Aorta (tissue), 5 donors: ENCODE measurements at places on chromosomes 11 and 22.
A peak's percentile ranks its signal among the peaks of the same experiment; 100 is the strongest.

DNA sequence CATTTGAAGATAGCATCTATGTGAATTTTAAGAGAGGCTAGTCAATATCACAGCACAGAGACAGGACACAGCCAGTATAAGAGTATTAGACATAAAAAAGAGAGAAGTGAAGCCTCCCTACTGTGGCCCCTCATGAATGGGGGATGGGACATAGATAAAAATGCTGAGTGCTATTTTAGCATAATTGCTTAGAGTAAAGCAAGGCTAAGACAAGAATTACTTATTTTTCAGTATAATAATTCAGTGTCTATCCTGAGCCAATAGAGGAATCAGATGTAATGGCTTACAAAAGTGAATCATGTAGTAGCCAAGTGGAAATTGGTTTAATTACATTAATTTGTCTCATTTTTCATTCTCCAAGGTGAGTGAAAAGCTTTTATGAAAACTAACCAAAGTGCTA, 419.5 kb downstream of the NELL1 start:
- DNase-seq: no peak

DNA sequence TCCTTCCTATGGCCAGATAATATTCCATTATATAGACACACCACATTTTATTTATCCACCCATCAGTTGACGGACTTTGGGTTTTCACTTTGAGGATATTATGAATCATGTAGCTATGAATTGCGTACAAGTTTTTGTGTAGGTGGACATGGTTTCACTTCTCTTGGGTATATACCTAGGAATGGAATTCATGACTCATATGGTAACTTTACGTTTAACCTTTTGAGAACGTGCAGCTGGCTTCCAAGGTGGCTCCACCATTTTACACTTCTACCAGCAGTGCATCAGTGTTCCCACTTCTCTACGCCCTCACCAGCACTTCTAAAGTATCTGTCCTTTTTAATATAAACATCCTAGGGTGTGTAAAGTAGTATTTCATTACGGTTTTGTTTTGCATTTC, 112.0 kb downstream of the PLEKHA7 start:
- no peak for DNase-seq

DNA sequence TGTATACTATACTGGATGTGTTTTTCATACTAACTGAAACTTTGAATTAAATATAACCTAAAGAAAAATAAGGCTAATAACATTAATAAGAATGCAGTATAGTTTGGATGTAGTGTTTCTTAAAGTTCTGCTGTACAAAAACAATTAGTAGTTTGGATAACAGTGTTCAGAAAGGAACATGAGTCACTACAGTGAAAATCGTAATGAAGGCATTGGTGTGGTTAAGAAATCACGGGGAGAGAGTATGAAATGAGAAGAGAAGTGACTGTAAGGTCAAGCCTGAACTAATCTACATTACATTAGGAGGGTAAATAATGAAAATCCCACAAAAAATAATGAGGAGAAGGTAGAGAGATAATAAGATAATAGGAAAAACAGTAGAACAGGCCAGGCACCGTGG, 726.6 kb upstream of the ARHGAP42 start:
- no peak for DNase-seq

- DNase-seq: no peak
Observed at GRCh38 chr22:42863349-42863961, 6.4 kb upstream of the ARFGAP3 start.

- DNase-seq: peak; percentile 89
Observed at GRCh38 chr11:121722431-121723245, 269.9 kb upstream of the SORL1-AS1 start.

DNA sequence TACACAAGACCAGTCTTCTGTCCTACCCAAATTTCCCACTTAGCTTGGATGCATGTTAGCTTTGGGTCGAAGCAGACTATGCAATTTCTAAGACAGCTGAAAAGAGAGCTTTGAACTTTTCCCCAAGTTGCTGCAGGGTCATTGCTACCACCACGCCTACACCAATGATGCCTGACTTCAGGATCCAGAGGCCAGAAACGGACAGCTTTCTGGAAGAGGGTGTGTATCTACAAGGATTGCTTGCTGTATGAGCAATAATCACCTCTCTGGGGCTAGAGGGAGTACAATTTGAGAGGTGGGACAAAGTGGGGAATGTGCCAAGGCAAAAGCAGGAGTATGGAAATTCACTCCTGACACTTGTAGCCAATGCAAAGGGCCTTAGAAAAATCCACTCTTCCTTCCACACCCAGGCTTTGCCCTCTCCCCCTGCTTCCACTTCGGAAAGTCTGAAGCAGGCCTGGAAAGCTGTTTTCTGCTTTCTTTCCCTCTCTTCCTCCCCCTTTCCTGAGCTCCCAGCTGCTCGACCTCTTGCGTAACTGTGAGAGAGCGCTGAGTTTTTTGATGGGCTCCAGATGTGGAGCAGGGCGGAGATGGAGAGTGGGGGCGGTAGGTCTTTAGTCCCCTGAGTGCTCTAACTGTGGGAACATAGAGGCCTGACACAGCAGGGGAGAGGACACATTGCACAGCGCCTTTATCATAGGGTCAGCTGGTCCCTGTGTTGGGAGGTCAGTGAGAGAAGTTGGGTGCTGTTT, 2.1 kb upstream of the PHLDB1 start:
- peak; percentile 82 for DNase-seq

DNA sequence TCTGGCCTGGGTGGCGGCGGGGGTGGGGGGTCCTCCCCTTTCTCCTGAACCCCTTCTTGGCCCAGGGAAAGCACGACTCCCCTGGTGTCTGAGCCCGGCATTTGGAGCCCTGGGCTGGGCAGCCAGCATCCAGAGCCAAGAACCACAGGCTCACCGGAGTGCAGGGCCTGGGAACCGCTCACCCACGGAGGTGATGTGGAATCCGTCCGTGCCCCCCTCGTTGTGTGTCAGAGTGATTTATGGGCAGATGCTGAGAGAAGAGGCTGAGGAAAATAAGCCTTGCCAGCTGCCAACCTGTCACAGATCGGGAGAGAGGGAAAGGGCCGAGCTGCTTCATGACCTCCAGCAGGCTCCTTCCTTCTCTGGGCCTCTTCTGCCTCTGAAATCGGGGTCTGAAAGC, 33.7 kb downstream of the WNT11 start:
- no peak for DNase-seq

DNA sequence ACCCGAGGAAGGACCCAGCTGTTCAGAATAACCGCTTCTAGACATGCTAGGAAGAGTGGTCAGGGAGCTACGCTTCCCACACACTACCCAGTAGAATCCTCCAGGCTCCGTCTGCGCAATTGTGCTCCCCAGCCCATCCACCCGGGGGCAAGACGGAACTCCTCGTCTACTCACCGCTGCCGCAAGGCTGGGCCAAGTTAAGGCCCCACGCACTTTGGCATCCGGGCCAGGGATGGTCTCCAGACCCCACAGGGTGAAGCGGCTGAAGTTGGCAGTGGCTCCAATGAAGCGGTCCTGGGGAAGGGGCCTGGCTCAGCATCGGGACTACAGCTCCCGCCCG, 757 bp downstream of the RNASEH2C start:
- DNase-seq: peak; percentile 83

- DNase-seq: no peak
Observed at GRCh38 chr11:80584661-80585060, 1143.8 kb upstream of the TENM4 start.

- DNase-seq: no peak
Observed at GRCh38 chr11:32594272-32594671, 10.6 kb downstream of the EIF3M start.

GRCh38 chr11:95264881-95265280, 33.9 kb upstream of the SESN3 start:
- no peak for DNase-seq

DNA sequence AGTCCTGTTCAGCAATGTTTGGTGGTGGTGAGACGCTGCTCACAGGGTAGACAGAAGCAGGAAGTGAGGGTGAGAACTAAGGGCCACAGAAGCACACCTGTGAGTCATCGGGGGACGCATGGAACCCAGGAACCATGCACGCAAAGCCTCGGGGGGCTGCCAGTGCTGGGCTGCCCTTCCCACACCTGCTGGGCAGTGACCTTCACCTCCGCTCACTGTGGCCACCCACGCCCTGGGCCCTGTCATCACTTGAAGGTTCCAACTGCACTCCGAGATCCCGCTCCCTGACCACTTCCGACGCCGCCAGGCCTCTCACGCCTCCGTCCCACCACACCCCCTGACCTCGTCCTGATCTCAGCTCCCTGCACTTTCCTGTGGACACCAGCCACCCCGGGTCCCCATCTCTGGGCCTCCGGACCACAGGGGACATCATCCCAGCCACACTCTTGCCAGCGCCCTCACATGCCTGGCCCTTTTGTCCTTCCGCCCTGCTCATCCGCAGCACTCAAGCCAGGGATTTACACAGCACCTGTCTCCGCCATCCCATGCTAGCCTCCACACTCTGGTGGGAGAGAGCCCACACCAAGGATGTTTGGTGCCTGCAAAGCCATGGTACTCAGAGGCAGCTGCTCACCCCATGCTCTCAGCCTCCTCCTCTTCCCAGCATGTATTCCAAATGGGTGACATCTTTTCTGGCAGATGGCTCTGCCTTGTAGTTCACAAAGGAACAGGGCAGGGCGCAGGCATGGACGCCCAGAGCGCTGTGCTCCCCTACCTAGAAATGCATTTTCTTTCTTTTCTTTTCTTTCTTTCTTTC, 23.1 kb upstream of the ATXN10 start:
- no peak for DNase-seq

GRCh38 chr11:111194860-111195568, 50.5 kb upstream of the POU2AF2 start:
- no peak for DNase-seq

DNA sequence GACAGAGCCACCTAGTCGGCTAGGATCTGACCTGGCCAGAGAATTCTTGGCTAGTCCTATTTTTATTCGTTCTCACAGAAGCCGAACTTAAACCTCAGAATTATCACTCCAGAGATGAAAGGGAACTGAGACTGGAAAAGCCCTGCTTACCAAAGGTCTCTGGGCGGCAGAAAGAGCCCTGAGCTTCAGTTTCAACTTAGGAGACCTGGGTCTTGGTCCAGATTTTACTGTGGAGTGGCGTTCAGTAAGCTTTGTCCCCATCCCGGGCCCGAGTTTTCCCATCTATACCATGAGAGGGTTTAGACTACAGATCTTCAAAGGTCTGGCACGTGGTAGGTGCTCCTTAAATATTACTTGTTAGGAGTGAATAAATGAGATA, 516 bp downstream of the NEU3 start:
- DNase-seq: no peak

DNA sequence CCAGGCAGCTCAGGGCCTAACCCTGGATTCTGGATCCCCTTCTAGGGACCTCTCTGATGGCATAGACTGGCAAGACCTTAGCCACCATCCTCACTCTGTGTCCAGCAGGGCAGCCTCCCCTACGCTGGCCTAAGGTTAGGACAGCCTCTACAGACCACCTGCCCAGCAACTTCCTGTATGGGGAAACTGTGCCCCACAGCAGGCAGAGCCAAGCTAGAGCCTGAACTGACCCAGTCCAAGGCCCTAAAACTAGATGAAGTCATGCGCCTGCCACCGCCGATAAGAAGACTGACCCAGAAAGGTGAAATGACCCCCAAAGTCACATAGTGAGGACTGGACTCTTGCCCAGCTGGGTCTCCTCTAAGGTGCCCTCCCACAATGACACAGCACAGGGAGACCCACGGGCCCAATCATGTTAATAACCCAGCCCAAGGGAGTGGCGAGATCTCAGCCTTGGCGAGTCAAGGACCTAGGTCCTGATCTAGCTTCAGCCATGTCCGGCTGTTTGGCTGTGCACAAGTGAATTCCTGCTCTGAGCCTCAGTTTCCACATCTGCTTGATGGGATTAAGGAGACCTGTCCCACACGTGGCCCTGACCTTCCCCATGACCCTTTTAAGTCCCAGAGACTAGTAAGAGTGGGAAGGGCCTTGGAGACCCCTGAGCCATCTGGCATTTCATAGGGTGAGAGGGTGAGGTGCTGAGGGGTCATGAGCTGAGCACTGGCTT, 17.6 kb downstream of the STARD10 start:
- no peak for DNase-seq

DNA sequence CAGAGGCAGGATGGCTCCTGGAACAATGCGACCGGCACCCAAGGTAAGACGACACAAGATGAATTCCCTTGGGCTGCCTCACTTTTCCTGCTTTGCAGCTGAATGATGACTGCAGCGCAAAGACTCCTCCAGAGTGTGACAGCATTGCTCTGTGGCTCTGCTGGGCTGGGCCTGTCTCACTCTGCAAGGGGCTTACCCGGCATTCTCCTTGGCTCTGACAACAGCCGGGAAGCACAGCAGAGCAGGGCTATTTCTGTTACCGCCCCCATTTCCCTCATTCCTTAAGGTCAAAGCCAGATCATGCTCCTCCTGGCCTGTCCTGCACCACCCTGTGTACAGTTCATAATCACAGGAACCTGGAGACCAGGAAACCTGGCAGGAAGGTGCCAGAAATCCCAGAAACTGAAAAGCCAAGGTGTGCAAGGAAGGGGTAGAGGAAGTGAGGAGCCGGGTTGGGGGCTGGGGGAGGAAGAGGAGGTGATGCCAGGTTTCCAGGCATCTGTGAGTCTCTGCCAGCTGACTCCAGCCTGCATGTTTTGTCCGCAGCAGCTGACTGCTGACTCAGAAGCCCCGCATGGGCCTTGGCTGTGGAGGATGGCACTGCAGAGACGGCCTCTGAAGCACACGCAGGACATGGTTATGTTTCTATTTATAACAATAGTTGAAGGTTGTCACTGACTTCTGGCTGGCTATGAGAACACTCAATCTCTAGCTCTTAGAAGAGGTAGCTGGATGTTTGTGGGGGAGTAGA, 113.6 kb downstream of the MICAL3 start:
- peak; percentile 87 for DNase-seq

GRCh38 chr11:34397120-34397519, 39.3 kb upstream of the ABTB2 start:
- DNase-seq: no peak

GRCh38 chr22:34072585-34072984, 152.3 kb upstream of the LARGE1 start:
- no peak for DNase-seq

- no peak for DNase-seq
Observed at GRCh38 chr11:128260398-128260797, 327.0 kb downstream of the ETS1 start.

DNA sequence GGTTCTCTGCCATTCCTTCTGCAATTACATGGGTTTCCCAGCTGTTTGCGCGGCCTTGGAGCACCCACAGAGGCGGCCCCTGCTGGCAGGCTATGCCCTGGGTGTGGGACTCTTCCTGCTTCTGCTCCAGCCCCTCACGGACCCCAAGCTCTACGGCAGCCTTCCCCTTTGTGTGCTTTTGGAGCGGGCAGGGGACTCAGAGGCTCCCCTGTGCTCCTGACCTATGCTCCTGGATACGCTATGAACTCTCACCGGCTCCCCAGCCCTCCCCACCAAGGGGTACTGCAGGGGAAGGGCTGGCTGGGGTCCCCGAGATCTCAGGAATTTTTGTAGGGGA, 2.6 kb downstream of the RCE1 start:
- peak; percentile 46 for DNase-seq

- no peak for DNase-seq
Observed at GRCh38 chr11:126390272-126390867, 34.9 kb downstream of the ST3GAL4 start.

- no peak for DNase-seq
Observed at GRCh38 chr11:118734031-118734430, 54.6 kb upstream of the TREH start.

- DNase-seq: no peak
Observed at GRCh38 chr11:86673872-86674750, 1.7 kb upstream of the ME3 start.

- DNase-seq: no peak
Observed at GRCh38 chr11:95088946-95089619, 563 bp upstream of the ENDOD1 start.

GRCh38 chr11:79090191-79090705, 350.6 kb downstream of the TENM4 start:
- no peak for DNase-seq

- no peak for DNase-seq
Observed at GRCh38 chr22:37623075-37624016, 14.7 kb downstream of the GGA1 start.
